Tibial artery (tissue), 4 donors: ENCODE measurements at places on chromosomes 7 and 10.

GRCh38 chr10:11170574-11170973 is 152.9 kb downstream of the CELF2 start:
- peaks cover 10% of the 10 kb centered on the region for H3K4me1 ChIP-seq
- peaks cover 4% of the 10 kb centered on the region for H3K36me3 ChIP-seq

DNA sequence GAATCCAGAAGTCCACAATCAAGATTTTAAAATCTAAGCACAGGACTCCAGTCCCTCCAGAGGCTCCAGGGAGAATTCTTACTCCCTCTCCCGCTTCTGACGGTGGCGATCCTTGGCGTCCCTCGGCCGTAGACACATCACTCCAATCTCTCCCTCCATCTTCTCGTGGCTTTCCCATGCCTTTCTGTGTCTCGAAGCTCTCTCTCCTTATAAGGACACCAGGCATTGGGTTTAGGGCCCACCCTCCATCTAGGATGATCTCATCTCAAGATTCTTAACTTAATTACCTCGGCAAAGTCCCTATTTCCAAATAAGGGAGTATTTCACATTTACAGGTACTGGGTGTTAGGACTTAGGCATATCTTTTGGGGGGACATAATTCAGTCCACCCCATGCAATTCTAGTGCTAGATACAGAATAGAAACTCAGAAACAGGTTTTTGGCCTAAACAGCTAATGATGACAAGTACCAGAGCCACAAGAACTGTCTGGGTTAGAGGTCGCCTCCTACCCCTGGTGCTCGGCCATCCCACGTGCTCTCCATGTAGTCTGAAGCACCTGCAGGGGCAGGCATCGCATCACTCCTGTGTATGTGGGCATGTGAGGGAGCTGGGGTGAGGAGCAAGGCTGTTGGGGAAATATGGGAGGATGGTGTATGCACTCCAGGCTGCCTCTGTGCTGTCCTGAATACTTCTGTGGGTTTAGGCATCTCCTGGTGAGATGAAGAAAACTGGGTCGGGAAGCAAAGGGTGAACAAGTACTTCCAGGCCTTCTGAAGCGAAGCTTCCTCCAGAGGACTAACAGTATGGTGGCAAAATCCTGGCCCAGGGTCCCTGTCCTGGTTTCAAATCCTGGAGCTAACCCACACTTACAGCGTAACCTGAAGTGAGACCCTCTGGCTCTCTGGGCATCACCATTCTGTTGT is 298.3 kb upstream of the ZMIZ1 start:
- no peaks in the 10 kb centered on the region for H3K27me3 ChIP-seq
- no peak overlapping the region for H3K4me3 ChIP-seq
- H3K36me3 ChIP-seq = no peaks in the 10 kb centered on the region
- DNase-seq = peak; percentile 54
- no peak overlapping the region for H3K27ac ChIP-seq

DNA sequence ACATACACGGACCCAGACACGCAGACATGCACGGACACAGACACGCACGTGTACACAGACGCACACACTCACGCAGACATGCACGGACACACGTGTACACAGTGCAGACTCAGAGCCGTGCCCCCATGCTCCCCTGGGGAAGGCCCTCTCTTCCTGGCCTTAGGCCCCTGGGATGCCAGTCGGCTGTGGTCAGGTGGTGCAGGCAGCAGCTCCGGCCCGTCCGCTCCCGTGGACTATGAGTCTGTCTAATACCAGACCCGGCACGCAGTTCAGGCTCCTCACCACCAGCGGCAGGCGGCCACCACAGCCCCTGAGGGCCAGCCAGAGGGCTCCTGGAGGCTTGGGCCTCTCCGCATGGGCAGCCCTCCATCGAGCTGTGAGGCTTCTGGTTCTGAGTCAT is 52.0 kb upstream of the NKX6-2 start:
- no peaks in the 10 kb centered on the region for H3K4me1 ChIP-seq
- no peak overlapping the region for H3K4me3 ChIP-seq
- peaks cover 63% of the 10 kb centered on the region for H3K27me3 ChIP-seq
- peak; percentile 55 for DNase-seq
- H3K36me3 ChIP-seq = no peaks in the 10 kb centered on the region

DNA sequence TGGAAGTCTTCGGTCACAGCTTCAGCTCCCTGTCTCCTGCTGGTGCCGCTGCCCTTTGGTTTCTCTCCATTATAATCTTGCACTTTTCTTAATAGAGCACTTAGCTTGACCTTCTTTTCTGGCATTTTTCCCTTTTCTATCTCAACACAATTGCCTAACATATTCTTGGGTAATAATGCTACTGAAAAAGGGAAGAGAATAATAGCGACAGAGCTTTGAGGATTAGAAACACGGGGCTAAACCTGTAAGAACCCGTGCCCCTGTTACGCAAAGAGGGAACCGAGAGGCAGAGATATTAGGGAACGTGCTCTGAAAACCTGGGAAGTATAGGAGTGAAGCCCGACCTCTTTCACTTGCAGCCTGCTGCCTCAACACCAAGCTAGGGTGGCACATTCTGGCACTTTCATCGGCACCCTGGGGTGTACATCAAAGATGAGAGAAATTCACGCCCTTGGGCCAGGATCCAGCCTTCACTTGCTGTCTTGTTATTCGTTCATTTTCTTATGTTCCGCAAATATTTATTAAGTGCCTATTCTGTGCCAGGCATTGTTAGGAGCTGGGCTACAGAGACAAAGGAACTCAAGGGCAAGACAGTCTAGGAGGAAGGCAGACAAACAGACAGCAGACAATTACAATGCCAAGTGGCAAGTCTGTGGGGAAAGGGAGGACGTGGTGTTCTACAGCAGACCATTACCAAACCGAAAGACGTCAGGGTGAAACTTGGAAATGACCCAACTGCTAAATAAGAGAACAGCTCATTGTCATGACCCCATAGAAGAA is 33.0 kb upstream of the GALNTL5 start:
- peak overlapping the region; percentile 33 for H3K27ac ChIP-seq
- H3K4me1 ChIP-seq = no peaks in the 10 kb centered on the region
- no peaks in the 10 kb centered on the region for H3K36me3 ChIP-seq
- H3K27me3 ChIP-seq = peaks cover 19% of the 10 kb centered on the region
- H3K4me3 ChIP-seq = no peak overlapping the region

DNA sequence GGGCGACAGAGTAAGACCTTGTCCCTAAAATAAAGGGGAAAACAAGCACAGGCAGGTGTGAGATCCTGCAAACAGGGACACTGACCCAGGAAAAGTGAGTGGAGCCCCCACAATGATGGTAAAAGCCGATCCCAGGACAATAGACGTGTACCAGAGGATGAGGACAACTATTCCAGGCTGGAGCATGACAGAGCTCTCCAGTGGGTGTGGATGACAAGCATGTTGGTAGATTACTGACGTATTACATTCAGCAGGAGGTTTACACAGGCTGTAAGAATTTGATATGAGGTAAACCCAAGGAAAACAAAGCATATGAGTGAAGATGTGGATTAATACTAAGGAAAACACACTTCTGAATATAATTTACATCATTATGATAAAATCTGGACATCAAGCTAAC is 27.8 kb upstream of the SMURF1 start:
- H3K4me3 ChIP-seq = no peak overlapping the region
- no peak overlapping the region for H3K27ac ChIP-seq
- no peaks in the 10 kb centered on the region for H3K27me3 ChIP-seq
- H3K4me1 ChIP-seq = no peaks in the 10 kb centered on the region
- no peaks in the 10 kb centered on the region for H3K36me3 ChIP-seq

DNA sequence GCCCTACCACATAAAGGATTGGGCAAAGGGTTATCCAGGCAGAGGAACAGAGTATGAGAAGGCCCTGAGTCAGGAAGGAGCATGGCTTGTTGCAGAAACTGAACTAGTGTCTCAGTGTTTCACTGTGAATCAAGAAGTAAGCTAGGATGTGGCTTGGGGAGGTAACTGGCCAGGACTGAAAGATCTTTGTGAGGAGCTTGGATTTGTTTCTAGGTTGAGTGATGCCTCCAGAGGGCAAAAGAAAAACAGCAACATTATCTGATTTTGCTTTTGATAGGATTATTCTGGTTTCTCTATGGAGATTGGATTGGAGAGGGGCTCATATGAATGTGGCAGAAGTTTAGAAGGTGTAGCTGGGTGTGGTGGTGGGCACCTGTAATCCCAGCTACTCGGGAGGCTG is 137.9 kb upstream of the HDAC9 start:
- no peak overlapping the region for H3K4me3 ChIP-seq
- no peaks in the 10 kb centered on the region for H3K36me3 ChIP-seq
- no peak for DNase-seq
- H3K27me3 ChIP-seq = no peaks in the 10 kb centered on the region
- no peak overlapping the region for H3K27ac ChIP-seq

DNA sequence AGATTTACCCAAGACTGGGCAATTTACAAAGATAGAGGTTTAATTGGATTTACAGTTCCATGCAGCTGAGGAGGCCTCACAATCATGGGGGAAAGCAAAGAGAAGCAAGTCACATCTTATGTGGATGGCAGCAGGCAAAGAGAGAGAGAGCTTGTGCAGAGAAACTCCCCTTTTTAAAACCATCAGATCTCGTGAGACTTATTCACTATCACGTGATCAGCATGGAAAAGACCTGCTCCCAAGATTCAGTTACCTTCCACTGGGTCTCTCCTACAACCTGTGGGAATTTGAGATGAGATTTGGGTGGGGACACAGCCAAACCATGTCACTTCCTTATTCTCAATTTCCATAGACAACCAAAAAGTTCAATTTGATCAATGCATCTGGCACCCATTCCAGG is 24.9 kb upstream of the NOBOX start:
- no peaks in the 10 kb centered on the region for H3K4me1 ChIP-seq
- no peaks in the 10 kb centered on the region for H3K27me3 ChIP-seq
- no peak overlapping the region for H3K4me3 ChIP-seq
- no peak for DNase-seq
- no peaks in the 10 kb centered on the region for H3K36me3 ChIP-seq

GRCh38 chr7:18225067-18225466 is 197.4 kb upstream of the PRPS1L1 start:
- H3K36me3 ChIP-seq = no peaks in the 10 kb centered on the region
- no peaks in the 10 kb centered on the region for H3K27me3 ChIP-seq
- H3K27ac ChIP-seq = no peak overlapping the region
- DNase-seq = no peak
- peaks cover 2% of the 10 kb centered on the region for H3K4me1 ChIP-seq

DNA sequence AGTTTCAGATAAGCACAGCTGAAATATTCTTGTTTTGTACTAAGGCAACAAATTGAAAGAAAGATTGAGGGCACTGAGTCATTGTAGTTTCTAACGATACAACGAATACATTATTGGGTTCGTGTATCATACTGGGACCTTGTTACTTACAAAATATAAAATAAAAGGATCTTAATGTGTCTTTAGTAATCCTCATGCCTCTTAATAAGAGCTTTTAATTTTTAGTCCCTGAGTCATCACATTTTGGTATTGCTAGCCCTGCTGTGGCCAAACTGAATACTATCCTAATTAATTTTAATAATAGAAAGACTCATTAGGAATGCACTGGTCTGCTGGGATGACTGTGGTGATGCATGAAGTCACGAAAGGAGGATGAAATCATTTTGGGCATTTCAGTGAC is 309.7 kb downstream of the EXOC4 start:
- no peaks in the 10 kb centered on the region for H3K36me3 ChIP-seq
- DNase-seq = no peak
- no peak overlapping the region for H3K27ac ChIP-seq
- no peaks in the 10 kb centered on the region for H3K27me3 ChIP-seq

DNA sequence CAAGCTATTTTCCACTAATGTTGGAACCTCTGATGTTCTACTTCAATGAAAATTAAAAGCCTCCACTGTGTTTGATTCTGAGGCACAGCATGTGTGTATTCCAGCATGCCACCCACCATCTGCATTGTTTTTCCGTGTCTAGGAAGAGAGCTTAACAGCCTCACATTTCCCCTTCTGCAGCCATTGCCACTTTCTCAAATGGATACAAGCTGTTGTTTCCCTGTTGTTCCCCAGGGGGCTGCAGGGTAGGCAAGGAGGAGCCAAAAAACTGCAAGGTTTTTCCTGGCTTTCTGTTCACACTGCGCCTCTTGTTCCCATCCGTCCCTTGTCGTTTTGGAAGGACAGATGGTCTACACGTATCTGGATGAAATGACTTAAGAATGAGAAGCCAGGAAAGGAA is 72.3 kb upstream of the DNAJB12 start:
- no peaks in the 10 kb centered on the region for H3K4me1 ChIP-seq
- H3K36me3 ChIP-seq = peaks cover 12% of the 10 kb centered on the region
- H3K27ac ChIP-seq = no peak overlapping the region
- H3K4me3 ChIP-seq = no peak overlapping the region
- H3K27me3 ChIP-seq = no peaks in the 10 kb centered on the region

GRCh38 chr7:18553605-18554003 is 58.1 kb downstream of the HDAC9 start:
- H3K27me3 ChIP-seq = no peaks in the 10 kb centered on the region
- H3K36me3 ChIP-seq = no peaks in the 10 kb centered on the region
- no peak for DNase-seq
- peaks cover 76% of the 10 kb centered on the region for H3K4me1 ChIP-seq

DNA sequence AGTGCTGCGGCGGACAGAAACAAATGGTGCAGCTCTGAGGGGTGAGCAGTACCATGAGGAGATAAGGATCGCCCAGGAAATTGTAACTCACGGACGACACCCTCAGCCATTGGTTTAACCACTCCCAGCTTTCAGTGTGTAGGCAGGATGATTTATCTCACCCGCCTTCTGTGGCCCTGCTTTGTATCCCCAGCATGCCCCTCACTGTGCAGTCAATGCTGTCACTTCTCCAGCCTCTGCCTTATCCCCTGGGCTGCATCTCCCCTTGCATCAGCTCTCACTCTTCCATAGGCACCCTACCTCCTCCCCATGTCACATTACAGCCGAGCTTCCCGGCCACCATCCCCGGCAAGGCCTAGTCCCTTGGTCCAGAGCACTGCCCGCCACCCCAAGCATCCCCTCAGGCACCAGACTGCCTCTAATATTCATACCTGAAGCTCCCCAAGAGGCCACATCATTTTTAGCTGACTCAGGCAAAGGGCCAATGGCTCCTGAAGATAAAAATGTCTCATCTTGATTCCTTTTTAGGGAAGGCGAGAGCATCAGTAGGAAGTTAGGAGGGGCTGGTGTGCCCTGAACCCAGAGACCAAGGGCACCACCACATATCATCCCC is 77.1 kb downstream of the CARD11 start:
- no peak overlapping the region for H3K4me3 ChIP-seq
- H3K36me3 ChIP-seq = no peaks in the 10 kb centered on the region
- no peak for DNase-seq
- H3K27ac ChIP-seq = no peak overlapping the region
- H3K4me1 ChIP-seq = no peaks in the 10 kb centered on the region

DNA sequence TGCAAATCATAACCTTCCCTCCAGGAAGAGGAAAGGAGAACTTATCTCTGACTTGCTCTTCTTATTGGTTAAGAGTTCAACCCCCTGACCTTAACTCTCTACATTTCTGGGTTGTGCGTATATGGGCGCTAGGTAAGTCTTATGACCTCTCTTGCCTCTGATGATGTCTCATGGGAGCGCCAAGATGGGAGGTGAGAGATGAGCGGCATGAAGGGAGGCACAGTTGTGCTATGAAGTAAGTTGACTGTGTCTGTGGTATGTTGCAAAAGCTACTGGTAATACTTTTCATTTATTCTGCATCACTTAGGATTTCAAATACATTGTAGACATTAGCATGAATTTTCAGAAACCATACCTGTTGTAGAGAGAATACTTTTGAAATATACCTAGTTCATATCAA is 59.0 kb downstream of the EXOC6 start:
- DNase-seq = no peak
- H3K4me1 ChIP-seq = no peaks in the 10 kb centered on the region
